ENCODE measurements at places on chromosomes 1 and 21. TPM values are rescaled to one million over a fixed set of nuclear protein-coding genes. Genes with fewer than 3 reads are reported as not detected.

GRCh38 chr1:162055062-162055461, 14.4 kb upstream of the NOS1AP start:
- DNase-seq, result peak; percentile 84

DNA sequence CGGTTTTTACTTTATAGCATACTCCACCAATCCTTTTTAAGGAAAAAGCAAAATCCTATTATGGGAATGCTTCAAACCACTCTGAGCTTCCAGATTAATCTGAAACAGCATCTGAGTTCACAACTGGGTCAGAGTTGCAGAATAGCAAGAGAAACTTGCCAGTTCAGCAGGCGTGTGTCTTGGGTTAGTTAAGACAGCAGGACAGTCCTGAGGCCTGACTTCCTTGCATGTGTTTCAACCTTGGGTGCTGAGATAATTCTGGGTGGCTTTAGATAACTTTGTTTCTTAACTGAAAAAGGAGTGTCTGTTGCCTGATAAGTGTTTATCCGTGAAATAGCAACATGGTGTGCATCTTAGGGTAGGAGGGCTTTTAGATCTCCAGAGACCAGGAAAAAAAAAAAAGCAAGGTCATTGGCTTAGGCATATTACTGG, 169.2 kb downstream of the DHRS3 start:
- no peak for DNase-seq

- no peak for DNase-seq
Observed at GRCh38 chr1:161739865-161740566, 9.6 kb upstream of the DUSP12 start.

GRCh38 chr1:110250008-110250407, 39.9 kb downstream of the KCNC4 start:
- no peak for DNase-seq

DNA sequence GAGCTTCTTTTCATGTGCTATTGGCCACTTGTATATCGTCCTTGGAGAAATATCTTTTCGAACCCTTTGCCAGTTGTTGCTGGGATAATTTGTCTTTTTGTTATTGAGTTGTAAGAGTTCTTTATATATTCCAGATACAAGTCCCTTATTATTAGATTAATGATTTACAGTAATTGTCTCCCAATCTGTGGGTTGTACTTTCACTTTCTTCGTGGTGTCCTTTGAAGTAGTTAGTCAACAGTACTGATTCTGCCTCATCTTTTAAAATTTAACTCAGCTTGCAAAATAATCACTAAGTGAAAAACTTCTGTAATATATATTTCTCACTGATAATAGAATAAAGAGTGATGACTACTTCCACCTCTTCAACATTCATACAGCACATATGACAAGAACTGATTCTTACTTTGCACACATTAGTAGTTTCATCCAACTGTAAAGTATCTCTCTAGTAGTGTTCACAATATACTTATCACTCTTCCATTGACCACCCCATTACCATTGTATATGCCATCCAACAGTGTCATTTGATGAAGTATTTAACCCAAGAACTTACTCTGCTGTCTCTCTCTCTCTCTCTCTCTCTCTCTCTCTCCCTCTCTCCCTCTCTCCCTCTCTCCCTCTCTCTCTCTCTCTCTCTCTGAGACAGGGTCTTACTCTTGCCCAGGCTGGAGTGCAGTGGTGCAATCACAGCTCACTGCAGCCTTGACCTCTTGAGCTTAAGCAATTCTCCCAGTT, 104.2 kb upstream of the DMRTA2 start:
- no peak for DNase-seq

DNA sequence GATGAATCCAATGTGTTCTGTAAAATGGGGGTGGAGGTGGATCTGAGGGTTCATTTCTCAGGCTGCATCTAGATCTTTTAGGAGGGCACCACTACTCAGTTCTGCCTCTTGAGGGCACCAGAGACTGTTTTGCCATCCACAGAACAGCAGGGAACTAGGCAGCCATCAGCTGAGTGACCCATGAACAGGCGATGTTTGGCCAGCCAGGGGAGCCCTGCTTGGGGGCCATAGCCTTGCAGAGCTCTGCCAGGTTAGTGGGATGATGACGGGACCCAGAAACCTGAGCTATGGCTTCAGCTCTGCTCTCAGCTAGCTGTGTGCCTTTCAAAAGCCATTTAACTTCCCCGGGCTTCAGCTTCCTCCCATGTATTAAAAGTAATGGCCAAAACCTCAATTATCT, 13.4 kb upstream of the NOS1AP start:
- peak; percentile 68 for DNase-seq

DNA sequence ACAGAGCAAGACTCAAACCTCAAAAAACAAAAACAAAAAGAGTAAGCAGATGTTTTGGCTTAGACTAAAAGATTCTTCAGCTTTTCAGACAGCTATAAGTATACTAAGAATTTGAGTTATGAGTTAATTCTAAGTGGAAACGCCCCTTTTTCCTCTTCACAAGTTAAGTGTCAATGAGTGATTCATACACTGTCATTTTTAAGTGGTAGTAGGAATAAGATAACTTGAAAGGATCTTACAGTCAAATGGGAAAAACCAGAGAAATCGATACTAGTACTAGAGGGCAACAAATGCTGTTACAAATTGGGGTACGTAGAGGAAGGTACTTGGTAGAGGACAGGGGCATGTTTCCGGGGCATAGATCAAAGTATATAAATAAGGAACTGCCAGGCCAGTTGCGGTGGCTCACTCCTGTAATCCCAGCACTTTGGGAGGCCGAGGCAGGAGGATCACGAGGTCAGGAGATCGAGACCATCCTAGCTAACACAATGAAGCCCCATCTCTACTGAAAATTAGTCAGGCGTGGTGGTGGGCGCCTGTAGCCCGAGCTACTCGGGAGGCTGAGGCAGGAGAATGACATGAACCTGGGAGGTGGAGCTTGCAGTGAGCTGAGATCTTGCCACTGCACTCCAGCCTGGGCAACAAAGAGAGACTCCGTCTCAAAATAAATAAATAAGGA, 7.4 kb downstream of the H3-3A start:
- DNase-seq, result no peak

DNA sequence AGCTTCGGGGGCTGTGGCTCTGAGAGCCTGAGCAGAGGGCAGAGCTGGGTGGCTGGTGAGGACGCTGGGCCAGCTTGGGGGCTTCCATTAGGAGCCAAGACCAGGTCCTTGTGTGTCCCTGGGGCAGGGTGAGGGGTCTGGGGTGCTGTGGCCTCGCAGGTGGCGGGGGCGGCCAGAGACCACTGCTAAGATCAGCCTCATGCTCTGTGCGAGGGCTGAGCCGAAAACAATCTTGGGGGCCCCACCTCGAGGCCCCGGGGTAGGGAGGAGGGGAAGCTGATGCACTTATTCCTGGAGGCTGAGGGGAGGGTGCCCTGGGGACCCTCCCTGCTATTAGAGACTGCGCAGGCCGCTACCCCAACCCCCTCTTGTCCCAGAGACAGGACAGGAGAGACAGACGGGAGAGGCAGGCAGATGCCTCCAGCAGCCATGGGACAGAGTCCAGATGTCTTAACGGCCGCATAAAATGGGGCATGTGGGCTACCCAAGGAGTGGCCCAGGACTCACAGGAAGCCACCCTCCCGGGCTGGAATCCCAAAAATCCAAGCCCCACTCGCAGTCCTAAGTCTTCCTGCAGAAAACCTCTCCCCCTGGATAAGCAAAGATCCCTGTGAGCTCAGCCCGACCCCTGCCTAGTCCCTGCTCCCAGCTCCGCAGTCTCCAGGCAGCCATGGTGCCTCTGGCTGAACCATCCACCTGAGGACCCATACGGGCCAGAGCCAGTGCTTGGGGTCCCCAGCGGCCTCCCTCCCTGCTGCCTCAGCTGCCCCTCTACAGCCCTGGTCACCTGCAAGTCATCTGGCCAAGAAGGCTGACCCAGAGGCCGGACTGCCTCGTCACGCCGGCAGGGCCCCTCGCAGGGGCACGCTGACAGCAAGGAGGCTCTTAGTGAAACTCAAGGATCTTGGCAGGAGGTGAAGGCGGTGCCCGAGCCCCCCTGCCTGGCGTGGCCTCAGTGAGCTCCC, 43.6 kb upstream of the COL18A1 start:
- no peak for DNase-seq

Gene HMCN1
- total RNA-seq, result 21.4 TPM

Gene CTSK
- 44.6 TPM for total RNA-seq

All from SJSA1 (cell line).